ENCODE measurements at places on chromosomes 2 and 18.

DNA sequence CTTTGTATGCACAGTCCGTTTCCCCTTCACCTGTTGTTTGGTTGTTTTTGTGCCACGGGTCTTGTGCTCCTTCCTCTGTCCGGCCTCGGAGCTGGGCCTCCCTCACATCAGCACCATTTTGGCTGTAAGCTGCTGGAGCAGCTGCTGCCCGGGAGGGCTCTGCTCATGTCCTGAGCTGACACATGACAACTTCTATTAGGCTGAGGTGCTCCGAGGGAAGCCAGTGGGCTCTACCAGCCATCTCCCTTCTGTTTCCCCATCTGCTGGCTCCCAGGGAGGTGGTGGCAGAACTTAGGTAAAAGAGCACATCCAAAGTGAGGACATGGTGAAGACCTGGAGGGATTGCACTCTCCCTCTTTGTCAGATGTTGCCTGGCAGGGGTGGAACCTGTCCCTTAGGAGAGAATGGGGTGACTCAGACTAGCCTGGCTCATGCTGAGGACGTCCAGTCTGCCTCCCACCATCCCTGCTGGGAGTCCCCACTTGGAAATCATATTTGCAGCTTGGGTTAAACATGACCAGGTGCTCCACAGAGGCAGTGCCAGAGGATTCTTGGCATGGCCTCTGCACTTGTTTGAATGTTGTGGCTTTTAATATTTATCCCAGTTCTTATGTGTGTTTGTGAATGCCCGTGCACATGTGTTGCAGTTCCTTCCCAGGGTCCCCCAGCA, 49.8 kb upstream of the TNP1 start:
- no peak for DNase-seq

- no peak for DNase-seq
Observed at GRCh38 chr18:12321333-12321732, 13.3 kb downstream of the TUBB6 start.

DNA sequence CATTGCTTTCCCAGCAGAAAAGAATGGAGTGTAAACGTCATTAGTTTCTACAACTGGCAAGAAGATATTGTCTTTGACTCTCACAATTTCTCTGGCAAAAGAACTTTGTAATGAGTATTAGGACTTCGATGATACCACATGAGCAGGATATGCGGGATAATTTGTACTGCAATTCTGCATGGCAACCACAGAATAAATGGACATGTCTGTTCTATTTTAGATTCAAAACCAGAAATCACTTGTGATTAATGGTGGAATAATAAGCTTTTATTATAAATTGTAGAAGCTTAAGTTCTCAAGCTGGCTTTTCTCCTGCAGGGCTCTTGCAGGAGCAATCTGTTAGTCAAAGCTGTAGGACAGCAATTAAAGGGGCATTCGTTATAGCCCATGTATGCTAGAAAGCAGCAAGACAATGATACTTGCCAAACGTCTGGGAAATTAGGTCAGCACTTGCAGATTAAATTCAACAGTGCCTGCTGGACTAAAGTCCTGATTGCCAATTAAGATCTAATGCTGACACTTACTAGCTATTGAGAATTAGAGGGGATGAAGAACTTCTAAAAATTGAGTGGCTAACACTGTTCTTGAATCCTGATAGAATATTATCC, 177.9 kb downstream of the PTH2R start:
- no peak for DNase-seq

GRCh38 chr18:56606618-56607017, 31.8 kb downstream of the TXNL1 start:
- no peak for DNase-seq

All from CD4-positive, alpha-beta T cell treated with Interleukin-2 at 100 ng/mL for 4 hours (primary cell).